ENCODE measurements at places on chromosomes 6 and 20.

- DNase-seq = peak; percentile 15
Observed at GRCh38 chr20:13325033-13325432, 104.0 kb downstream of the ISM1 start.

GRCh38 chr20:23515250-23515939, 24.5 kb downstream of the CST8 start:
- no peak for DNase-seq

GRCh38 chr6:143059663-143060353, 881 bp upstream of the AIG1 start:
- no peak for DNase-seq

DNA sequence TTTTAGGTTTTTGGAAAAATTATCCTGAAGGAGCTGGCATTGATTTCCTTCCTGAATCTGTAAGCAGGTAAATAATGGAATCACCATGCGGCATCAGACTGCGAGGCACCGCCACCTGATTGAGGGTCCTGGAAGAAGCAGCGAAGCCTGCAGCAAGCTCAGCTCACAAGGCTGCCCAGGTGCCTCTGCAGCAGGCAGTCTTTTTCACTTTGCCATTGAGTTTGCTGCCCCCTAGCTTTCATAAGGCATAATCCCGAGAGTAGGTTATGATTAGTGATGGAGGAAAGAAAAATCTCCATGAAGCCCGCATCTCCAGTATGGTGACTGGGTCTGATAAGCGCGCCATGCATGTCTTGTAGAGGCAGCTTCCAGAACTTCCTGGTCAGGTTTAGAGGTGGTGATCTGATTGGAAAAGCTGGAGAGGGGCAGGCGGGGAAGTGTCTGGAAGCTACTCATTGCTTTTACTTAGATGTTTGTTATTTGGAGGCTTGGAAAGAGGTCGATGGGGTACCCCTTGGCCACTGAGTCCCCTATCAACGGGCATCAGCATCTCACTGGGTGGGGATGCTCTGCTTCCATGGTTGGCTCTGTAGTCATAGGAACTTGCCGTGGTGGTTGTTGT, 26.7 kb downstream of the IYD start:
- DNase-seq = no peak

DNA sequence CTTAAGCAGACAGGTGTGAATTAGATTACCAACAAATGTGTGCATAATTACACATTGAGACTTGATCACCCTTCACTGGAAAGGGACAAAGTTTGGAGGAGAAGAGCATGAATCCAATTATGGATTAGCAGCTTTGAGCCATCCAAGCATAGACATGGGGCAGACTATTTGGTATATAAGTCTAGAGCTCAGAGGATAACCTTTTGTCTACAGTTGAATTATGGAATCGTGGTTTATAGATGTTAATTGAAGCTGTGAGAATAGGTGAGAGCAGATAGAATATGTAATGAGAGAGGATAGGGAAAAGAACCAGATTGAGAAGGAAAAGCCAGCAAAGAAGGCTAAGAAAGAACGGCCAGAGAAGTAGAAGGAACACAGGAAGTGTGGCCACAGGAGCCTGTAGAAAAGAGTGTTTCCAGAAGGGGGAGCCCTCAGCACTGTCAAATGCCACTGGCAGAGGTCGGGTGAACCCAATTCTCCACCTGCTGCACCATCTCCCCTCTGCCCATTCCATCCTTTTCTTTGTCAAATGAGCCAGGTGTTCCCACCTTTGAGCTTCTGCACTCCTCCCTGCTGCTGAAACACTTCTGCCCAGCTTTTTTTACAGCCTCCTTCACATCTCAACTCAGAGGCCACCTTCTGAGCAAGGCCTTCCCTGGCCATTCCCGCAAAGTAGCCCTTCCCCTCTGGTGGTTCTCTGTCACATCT, 7.3 kb downstream of the DNTTIP1 start:
- no peak for DNase-seq

DNA sequence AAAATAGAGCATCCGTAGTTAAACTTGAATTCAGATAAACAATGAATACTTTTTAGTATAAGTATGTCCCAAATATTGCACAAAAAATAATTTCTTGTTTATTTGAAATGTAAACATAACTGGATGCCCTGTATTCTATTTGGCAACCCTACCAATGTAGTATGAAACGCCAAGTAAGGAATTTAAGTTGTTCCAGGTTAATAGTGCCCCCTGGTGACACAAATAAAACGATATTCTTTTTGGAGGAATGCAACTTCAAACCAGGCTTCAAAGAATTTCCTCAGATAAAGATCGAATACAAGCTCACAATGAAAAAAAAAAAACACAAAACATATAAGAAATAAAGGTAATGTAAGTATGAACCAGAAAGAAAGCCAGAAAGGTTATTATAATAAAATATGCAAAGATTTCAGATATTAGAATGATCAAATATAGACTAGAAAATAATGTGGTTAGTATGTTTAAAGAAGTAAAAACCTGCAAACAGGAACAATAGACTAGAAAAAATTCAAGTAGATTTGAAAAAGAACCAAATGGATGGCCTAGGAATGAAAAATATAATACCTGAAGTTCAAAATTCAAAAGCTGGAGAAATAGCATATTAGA, 18.4 kb upstream of the AKAP7 start:
- DNase-seq = peak; percentile 33

DNA sequence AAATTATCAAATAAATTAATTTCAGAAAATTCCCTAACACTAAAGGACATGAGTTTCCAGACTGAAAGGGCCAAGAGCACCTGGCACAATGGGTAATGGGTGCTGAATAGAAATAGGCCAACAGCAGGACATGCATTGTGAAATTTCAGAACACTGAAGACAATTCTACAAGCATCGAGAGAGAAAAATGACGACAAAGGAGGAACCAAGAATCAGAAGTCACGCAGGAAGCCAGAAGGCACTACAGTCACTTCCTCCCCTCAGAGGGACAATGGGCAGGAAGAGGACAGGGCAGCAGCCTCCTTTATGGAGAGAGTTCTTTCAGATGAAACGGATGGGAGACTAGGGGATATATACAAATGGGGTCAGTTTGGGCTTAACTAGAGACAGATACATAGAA, 29.6 kb downstream of the PCNA start:
- DNase-seq = no peak

- DNase-seq = no peak
Observed at GRCh38 chr6:157638779-157639178, 184.3 kb upstream of the SNX9 start.

DNA sequence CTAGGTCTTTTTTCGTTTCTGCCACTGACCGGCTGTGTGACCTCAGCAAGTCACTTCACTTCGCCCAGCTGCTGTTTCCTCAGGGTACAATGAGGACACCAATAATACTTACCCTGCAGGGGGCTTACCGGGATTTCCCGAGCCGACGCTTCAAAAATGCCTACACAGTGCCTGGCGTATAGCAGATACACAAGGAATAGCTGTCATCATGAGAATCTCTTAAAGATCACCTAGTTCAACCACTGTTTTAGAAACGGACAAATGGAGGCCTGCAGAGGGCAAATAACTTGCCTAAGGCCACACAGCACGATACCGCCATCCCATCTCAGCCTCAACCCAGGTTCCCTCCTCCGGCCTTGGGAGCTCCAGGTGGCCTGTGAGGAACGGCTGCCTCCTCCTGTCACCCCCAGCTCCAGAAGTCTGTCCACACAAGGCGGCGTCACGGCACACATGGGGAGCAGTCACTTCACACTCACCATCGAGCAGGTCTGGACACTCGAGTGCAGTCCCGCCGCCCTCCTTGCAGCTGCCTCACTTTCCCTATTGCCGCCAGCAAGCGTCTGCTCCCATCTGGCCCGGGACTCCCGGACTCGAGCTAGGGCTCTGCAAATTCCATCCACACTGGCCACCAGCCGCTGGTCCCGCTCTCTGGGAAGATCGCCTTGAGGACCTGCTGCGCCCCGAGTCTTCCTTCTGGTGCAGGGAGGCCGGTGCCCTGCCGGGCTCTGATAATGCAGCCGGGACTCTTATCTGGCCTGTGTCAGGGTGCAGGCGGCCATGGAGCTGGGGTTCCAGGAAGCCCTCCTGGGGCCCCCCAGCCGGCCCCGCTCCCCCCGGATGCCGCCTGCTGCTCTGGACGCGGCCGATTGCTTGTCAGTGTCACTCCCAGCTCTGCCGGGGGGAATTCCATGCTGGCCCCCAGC, at the start of gene RIPOR3:
RIPOR3 (minus strand) TSS at position 893 of the 923 bp plus-strand sequence; CDS start at position 479, 414 bp downstream.
- no peak for DNase-seq

GRCh38 chr6:107244742-107245480, 129.6 kb upstream of the BEND3 start:
- no peak for DNase-seq

- DNase-seq = no peak
Observed at GRCh38 chr20:57266291-57267157, at the start of gene BMP7. Gene BMP7, minus strand, starts transcription at chr20:57266641. Its CDS starts 519 bp downstream, at chr20:57266122.

DNA sequence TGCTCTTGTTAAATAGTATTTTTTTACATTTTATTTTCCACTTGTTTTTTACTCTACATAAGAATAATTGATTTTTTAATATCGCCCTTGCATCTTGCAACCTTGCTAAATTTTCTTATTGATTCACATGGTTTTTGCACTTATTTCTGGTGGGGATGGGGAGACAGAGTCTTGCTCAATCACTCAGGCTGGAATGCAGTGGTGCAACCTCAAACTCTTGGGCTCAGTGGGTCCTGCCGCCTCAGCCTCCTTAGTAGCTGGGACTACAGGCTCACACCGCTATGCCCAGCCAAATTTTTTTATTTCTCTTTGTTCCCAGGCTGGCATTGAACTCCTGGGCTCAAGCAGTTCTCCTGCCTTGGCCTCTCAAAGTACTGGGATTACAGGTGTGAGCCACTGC, 30.3 kb downstream of the LIN28B start:
- no peak for DNase-seq

DNA sequence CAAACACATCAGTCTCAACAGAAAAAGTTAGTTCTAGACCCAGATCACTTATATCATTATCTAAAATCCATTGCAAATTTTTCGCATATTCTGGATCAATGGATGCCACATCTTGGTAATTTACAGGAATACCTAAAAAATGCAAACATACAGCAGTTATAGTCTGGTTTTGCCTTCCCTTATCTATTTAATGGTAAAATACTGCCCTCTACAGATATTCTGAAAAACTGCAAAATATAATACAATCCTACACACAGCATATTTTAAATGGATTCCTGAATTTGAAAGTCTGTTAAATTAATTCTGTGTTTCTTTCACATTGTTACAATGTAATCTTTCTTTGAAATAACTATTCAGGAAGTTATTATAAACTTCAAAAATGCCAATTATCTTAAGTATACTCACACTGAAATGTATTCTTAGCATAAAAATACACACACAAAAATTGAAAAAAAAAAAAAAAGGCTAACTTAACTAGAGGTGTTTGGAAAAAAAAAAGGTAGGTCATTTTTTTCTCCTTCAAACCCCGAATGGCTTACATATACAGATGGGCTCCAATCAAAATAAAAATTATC, 88.4 kb downstream of the HACE1 start:
- no peak for DNase-seq

DNA sequence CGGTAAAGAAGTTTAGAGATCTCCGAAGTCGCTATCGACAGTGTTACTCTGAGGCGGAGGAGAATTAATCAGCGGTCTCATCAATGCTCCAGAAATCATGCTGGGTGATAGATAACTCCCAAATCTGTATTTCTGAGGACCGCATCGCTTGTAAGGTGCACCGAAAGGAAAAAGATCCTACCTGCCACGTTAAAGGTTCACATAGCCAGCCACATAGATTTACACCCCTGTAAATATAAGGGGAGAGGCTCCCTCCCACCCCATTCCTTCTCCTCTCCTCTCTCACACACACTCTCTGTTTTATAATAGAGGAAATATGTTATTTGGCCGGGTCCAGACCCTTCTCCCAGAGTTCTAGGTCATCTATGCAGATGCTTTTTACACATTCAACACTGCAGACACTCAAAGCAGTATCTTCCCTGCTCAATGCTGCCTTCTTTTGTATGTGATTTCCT, 620 bp upstream of the DEK start:
- no peak for DNase-seq

All from smooth muscle cell of the brain vasculature (primary cell).